ENCODE measurements at places on chromosomes 1 and 21. TPM values are rescaled to one million over a fixed set of nuclear protein-coding genes. Genes with fewer than 3 reads are reported as not detected.

DNA sequence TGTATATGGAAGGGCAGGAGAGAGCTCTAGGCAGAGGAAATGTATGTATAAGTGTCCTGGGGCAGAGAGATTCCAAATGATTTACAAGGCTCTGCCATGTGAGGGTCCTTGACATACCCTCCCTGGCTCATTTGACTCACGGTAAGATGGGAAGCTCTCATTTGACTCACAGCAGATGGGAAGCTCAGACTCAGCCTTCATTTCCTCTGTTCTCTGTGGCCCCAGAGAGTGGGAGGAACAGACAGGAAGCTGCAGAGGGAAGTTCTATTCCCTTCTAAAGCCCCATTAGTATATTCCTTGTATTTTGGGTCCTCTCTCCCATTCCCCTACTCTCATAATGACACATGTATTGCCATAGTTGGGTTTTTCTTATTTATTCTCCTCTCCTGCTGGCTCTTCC lies 44.9 kb downstream of the FOXD2 start:
- peaks cover 5% of the 10 kb centered on the region for H3K27me3 ChIP-seq
- H3K4me1 ChIP-seq, result no peaks in the 10 kb centered on the region
- DNase-seq, result no peak
- no peak overlapping the region for H3K27ac ChIP-seq

GRCh38 chr1:99371413-99371812 lies 107.1 kb downstream of the PLPPR4 start:
- no peak overlapping the region for H3K4me3 ChIP-seq
- H3K27ac ChIP-seq, result no peak overlapping the region
- peaks cover 2% of the 10 kb centered on the region for H3K4me1 ChIP-seq
- no peaks in the 10 kb centered on the region for H3K36me3 ChIP-seq
- H3K27me3 ChIP-seq, result no peaks in the 10 kb centered on the region

DNA sequence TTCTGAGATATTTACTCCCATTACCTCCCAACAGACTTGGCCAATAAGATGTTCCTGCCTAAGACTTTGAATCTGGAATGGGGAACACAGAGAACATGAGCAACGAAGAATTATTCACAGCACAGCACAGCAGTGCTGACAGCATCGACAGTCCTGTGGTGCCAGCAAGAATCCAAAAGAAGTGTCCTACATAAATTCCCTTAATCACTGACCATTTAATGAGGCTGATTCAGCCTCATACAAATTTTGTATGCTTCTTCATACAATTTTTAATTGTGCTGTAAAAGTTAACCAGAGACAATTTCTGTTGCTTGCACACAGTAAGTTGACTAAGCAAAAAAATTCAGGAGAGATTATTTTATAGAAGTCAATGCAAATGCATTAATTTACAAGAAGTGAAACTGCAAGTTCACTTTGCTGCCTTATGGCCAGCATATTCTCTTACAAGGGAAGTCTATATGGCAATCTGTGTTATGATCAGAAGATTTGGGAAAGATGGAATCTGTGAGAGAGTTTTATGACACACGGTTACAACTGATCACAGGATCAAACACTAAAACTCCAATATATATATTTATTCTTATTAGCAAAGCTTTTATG lies 855.9 kb downstream of the LTN1 start:
- no peak for DNase-seq
- no peaks in the 10 kb centered on the region for H3K4me1 ChIP-seq
- H3K27me3 ChIP-seq, result no peaks in the 10 kb centered on the region
- no peak overlapping the region for H3K27ac ChIP-seq
- H3K36me3 ChIP-seq, result no peaks in the 10 kb centered on the region

- no peaks in the 10 kb centered on the region for H3K4me1 ChIP-seq
- H3K4me3 ChIP-seq, result no peak overlapping the region
- no peak overlapping the region for H3K27ac ChIP-seq
- H3K27me3 ChIP-seq, result peaks cover 45% of the 10 kb centered on the region
Measured at GRCh38 chr21:41777951-41778815, 11.3 kb upstream of the RIPK4 start.

DNA sequence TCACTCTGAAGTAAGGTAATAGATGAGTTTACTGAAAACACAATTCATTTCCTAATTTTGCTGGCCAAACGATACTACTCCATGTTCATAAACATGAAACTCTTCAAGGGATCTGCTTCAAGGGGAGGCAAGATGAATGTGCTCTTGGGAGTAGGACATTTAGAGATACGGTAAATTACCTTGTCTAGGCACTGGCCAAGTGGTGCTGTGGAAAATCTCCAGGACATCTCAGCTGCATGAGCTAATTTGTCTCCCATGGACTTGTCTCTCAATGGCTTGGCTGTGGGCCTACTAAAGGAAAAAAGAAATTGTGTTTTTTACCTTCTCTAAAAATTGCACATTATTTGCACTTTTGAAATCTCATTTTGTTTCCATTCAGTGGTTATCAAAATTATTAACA lies 780.6 kb downstream of the LTN1 start:
- H3K27me3 ChIP-seq, result no peaks in the 10 kb centered on the region
- no peak for DNase-seq
- H3K36me3 ChIP-seq, result no peaks in the 10 kb centered on the region
- no peak overlapping the region for H3K27ac ChIP-seq
- H3K4me3 ChIP-seq, result no peak overlapping the region

- H3K4me3 ChIP-seq, result no peak overlapping the region
- peaks cover 10% of the 10 kb centered on the region for H3K27me3 ChIP-seq
- no peaks in the 10 kb centered on the region for H3K36me3 ChIP-seq
Measured at GRCh38 chr1:116133696-116134475, 22.7 kb downstream of the MAB21L3 start.

GRCh38 chr1:226233293-226233692 lies 9.8 kb downstream of the MIXL1 start:
- H3K4me1 ChIP-seq, result no peaks in the 10 kb centered on the region
- no peak for DNase-seq
- H3K4me3 ChIP-seq, result no peak overlapping the region
- peaks cover 18% of the 10 kb centered on the region for H3K36me3 ChIP-seq
- no peak overlapping the region for H3K27ac ChIP-seq

- no peaks in the 10 kb centered on the region for H3K4me1 ChIP-seq
- DNase-seq, result no peak
- H3K27me3 ChIP-seq, result peaks cover 18% of the 10 kb centered on the region
- H3K4me3 ChIP-seq, result no peak overlapping the region
- H3K27ac ChIP-seq, result no peak overlapping the region
Measured at GRCh38 chr1:22292011-22292788, 149.3 kb upstream of the WNT4 start.

DNA sequence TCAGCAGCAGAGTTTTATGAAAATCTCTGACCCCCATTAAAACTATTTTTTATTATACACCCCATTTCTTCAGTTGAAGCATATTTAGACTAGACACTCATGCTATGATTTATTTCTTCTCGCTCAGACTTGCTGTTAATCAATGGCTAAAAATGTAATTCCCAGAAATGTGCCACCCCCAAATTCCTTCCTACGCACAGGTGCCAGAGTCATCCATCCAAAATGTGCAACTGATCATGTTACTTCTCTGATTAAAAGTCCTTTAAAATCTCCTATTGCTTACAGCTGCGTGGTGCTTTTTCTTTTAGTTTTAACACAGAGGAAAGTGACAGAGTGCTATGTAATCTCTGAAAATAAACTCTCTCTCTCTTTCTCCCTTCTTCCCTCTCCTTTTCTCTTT lies 954.4 kb downstream of the NCAM2 start:
- H3K4me3 ChIP-seq, result no peak overlapping the region
- H3K36me3 ChIP-seq, result no peaks in the 10 kb centered on the region
- H3K27me3 ChIP-seq, result no peaks in the 10 kb centered on the region
- DNase-seq, result no peak
- H3K4me1 ChIP-seq, result no peaks in the 10 kb centered on the region

DNA sequence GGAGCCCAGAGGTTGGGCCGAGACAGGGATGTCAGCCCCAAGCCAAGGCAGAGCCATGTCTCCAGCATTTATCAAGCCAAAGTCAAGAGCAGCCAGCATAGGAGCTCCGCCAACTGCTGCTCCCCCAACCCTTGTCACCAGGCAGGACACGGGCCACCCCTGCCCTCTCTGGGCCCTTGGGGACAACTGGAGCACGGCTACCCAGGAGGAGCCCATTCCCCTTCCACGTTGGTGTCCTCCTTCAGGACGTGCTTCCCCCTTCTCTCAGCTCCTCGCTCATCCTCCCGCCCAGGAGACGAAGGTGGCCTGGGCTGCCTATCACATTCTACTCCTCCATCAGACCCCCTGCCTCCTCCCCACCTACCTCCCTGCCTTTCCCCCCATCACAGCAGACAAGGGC lies 19.9 kb upstream of the PEF1 start:
- peaks cover 3% of the 10 kb centered on the region for H3K4me1 ChIP-seq
- H3K36me3 ChIP-seq, result no peaks in the 10 kb centered on the region
- H3K4me3 ChIP-seq, result no peak overlapping the region
- no peak for DNase-seq

DNA sequence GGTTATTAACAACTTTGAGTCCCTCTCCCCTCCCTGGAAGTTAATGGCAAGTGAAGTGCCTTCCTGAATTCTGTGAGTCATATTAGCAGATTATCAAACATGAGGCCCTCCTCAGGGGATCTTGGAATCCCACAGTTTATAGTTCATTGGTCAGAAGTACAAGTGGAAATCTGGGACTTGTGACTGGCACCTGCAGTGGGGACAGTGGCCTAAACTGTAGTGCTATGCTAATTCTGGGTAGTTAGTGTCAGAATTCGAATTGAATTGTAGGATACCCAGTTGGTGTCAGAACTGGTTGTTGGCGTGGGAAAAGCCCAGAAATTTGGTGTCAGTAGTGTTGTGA lies 26.2 kb downstream of the ZYG11B start:
- no peaks in the 10 kb centered on the region for H3K36me3 ChIP-seq
- no peak overlapping the region for H3K27ac ChIP-seq
- DNase-seq, result no peak
- peaks cover 8% of the 10 kb centered on the region for H3K4me1 ChIP-seq
- no peak overlapping the region for H3K4me3 ChIP-seq
- H3K27me3 ChIP-seq, result no peaks in the 10 kb centered on the region

DNA sequence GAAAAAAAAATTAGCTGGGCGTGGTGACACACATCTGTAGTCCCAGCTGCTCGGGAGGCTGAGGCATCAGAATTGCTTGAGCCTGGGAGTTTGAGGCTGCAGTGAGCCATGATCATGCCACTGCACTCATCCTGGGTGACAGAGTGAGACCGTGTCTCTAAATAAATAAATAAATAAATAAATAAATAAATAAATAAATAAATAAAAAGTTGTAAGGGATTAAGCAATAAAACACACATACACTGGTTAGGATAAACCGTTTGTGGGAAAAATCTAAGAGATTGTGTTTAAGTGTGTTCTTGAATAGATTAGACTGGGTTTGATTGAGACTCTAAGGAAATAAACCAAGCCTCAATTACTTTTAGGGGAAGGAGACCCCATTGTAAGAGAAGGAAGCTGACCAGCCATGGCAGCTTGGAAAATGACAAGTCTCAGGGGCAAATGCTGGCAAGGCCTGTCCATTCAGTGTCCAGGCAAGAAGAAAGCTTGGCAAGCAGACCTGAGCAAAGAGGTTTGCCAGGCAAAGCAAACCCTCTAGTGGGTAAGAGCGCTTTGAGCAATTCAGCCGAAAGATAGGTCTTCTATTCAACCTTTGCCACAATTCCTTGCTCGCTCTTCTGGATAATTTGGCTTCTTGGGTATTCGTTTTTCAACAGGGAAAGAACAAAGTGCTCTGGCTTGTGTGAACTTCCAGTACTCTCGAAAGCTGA lies 106.9 kb upstream of the SERBP1 start:
- H3K4me1 ChIP-seq, result no peaks in the 10 kb centered on the region
- H3K36me3 ChIP-seq, result no peaks in the 10 kb centered on the region
- no peak overlapping the region for H3K4me3 ChIP-seq
- H3K27me3 ChIP-seq, result peaks cover 4% of the 10 kb centered on the region
- no peak overlapping the region for H3K27ac ChIP-seq

DNA sequence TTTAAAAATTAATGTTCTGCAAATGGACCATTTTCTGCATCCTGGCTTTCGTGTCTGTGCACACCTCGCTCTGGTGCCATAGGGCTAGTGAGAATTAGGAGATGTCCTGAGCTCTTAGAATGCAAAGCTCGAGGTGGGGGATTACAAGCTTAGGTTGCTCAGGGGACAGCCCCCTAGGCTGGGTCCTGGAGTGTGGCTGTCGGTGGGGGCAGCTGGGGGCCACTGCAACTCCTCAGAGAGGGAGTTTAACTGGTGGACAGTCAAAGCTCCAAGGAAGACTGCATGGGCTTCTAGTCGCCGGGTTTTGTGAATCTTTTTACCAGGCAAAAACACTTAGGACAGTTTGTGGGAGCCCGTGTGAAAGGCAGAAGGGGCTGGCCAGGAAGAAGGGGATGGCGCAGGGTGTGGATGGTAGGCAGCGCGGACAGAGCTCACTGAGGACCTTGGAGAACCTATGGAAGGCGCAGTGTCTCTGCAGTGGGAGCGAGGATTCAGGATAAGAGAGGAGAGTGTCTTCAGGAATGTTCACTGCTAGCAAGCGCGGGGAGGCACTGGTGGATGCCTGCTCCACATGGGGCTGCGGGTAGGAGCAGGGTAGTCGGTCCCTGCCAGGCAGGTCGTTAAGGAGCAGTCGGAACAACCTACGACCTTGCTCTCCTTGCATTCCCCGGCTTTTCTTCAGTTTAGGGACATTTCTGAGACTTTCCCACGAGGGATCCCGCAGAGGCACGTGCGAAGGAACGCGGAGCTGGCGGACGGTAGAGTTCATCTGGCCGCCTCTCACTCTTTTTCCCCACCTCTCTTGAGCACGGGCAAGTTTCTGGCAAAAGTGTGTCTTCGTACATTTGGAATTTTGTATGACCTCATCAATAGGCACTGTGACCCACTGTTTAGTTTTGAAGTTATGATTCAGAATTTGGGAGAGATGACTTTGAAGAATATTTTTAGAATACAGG lies 12.9 kb upstream of the KCNE1 start:
- H3K27ac ChIP-seq, result no peak overlapping the region
- H3K36me3 ChIP-seq, result peaks cover 7% of the 10 kb centered on the region
- H3K27me3 ChIP-seq, result no peaks in the 10 kb centered on the region
- no peak for DNase-seq
- no peak overlapping the region for H3K4me3 ChIP-seq

DNA sequence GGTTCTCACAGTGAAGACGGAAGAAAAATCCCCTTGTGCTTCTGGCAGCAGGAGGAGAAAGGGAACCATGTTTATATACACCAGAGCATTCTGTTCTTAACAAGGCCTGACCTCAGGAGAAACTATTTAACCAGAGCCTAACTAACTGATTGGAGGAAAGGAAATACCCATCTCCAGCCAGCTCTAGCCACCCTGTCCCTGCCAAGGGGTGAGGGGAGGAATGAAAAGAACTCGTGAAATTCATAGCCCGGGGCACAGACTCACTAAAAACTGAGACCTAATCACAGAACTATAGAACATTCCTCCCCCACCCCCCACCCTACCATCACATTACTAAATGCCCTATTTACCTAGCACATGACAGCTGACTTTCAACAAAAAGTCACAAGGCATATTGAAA lies 65.0 kb downstream of the KCNH1 start:
- H3K4me1 ChIP-seq, result no peaks in the 10 kb centered on the region
- DNase-seq, result no peak
- no peak overlapping the region for H3K27ac ChIP-seq
- H3K27me3 ChIP-seq, result peaks cover 2% of the 10 kb centered on the region
- H3K36me3 ChIP-seq, result no peaks in the 10 kb centered on the region
- H3K4me3 ChIP-seq, result no peak overlapping the region

GRCh38 chr1:176656257-176656995 lies 193.5 kb downstream of the PAPPA2 start:
- H3K4me1 ChIP-seq, result no peaks in the 10 kb centered on the region
- H3K27ac ChIP-seq, result no peak overlapping the region
- H3K27me3 ChIP-seq, result peaks cover 5% of the 10 kb centered on the region
- no peak overlapping the region for H3K4me3 ChIP-seq

Gene FCER1A
- not detected for total RNA-seq

Measured in activated CD4-positive, alpha-beta memory T cell treated with anti-CD3 and anti-CD28 coated beads for 36 hours (primary cell).